ENCODE measurements at places on chromosomes 1 and 21.

DNA sequence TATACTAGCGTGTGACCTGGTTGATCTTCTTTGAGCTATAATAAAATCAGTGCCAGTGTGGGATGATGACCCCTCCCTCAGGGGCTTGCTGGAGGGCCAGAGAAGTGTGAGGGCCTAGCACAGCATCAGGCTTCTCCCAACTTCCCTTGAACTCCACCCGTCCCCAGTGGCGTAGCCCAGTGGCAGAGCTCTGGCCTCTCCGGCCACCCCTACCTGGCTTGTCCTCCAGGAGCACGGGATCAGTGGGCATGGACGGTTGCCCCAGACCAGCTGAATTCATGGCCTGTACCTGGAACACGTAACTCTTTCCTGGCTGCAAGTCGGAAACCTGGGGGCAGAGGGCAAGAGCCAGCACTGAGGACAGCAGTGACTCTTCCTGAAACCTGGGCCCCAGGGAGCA, 36.0 kb downstream of the MYOM3 start:
- no peak for DNase-seq

- no peak for DNase-seq
Measured at GRCh38 chr1:75612976-75613375, 2.1 kb upstream of the SLC44A5 start.

DNA sequence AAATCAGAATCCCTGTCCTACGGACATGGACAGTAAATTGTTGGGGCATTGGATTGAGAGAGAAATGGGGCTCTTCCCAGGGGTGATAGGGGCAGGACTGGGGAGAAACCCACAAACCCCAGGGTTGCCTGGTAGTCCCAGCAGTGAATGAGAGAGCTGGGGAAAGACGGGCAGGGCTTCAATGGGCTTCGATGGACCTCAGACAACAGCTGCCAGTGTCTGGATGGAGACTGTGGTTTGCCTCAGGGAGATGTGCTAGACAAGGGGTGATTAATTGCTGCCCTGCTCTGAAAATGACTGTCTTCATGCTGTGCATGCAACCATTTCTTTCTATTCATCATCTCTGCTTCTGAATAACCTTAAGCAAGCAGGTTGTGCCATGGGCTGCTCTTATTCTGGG, 7.4 kb downstream of the GPR25 start:
- no peak for DNase-seq

DNA sequence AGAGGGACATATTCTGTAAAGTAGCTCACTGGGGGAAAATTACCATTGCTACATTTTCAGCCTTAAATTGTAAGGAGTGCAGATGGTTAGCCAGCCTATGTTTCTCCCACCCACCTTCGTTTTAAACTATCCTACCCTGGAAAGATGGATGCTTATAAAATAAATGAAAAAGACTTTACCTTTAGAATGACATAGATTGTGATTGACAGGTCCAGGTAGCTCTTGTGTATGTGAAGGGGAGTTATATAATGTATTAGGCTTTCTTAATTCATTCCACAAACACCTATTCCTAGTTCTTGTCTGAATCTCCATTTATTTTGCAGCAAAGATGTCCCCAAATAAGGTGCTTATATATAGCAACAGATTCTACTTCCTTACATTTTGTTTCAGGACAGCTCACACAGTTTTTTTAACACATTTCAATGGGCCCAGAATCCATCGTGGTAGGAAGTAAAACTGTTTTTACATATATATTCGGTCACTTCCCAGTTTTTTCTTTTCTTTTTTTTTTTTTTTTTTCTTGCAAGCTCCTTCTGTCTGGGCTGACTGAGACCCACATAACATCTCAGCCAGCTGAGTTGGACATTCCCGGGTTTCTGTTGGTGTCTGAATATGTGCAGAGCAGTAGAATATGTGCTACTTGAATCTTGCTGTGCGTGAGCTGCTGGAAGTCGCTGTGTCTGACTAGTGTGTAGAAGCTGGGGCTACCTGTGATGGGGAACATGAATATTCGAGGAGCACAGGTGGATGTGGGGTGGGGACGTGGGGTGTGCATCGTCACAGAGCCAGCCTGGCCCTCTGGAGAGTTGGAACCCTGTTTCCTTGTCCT, 27.8 kb downstream of the UCK2 start:
- DNase-seq = no peak

- DNase-seq = no peak
Measured at GRCh38 chr1:19028110-19028509, 71.6 kb upstream of the IFFO2 start.

DNA sequence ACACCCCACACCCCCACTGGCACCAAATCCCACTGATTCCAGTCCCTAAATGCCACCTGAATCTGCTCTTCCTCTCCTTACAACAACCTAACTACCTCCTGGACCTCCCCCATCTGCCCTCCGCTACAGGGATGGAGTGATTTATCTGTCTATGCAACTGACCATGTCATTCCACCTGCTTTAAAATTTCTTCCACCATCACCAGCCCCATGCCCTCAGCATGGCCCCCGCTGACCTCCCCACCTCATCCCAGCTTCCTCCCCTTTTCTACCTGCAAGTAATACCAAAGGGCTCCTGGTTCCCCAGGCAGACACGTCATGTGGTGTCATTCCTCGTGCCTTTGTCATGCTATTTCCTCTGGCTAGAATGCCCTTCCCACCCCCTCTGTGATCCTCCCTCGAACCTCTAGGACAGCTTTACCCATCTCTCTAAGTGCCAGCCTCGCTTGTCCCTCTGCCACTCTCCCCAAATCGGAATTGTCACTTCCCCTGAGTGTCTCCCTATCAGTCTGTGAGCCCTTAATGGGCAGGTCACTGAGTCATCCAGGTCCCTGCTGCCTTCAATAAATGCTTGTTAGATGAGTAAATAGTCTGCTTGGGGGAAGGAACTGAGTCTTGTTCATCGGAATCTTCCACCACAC, 3.7 kb downstream of the GJB4 start:
- DNase-seq = peak; percentile 82

DNA sequence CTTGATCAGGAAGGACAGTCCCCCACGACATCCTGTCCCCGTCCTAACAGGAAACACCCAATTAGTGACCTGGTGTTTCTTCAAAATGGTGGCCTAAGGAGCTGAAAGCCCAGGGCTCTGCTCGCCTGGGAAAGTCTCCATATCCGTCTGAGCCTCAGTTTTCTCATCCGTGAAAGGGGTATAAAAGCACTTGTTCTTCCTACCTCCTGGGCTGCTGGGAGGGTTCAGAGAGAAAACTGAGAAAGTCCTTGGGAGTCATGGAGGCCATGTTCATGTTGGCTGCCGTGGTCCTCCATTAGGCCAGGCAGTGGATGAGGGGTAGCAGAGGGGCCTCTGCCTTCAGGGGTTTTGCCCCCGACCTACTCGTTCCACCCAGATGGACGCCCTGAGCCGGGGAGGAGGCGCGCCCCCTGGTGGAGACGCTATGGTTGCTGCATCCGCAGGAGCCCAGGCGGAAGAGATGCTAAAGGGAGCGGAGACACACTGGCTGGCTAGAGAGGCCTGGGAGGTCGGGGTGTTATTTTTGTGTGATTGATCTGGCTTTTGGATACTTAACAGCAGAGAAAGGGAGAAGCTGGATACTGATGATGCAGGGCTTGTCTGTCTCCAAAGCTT, 113.5 kb downstream of the PRDM2 start:
- DNase-seq = no peak

DNA sequence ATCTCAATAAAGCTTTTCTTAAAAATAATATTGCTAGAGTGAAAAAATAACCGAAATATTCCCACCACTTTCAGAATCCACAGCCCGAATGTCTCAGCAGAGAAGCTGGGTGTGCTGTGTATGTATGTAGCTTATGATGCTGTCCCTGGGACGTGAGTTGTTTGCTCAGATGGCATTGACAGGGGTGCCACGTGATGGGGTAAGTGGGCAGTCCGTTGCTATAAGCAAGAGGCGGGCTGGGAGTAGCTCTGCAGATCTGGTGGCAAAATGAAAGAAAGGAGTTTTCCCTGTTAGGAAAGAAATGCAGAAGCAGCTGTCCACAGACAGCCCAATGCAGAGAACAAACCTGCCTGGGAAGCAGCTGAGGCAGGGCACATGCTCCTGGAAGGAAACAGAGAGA, 3.8 kb upstream of the FAM20B start:
- DNase-seq = no peak

DNA sequence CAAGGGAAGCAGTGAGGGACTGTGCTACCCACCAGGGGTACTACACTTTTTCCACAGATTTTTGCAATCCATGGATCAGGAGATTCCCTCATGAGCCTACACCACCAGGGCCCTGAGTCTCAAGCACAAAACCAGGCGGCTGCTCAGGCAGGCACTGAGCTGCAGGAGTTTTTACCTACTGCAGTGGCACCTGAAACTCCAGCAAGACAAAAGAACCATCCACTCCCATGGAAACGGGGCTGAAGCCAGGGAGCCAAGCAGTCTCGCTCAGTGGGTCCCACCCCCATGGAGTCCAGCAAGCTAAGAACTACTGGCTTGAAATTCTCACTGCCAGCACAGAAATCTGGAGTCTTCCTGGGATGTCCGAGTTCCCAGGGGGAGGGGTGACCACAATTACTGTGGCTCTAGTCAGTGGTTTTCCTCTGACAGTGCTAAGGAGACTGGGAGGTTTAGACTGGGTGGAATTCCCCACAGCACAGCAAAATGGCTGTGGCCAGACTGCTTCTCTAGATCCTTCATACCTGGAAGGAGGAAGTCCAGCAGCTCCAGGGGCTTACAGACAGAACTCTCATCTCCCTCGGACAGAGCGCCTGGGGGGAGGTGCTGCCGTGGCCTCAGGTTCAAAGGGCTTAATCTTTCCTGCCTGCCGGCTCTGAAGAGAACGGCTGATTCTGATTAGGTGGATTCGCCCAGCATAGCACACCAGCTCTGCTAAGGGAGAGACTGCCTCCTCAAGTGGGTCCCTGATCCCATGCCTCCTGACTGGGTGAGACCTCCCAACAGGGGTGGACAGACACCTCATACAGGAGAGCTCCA, 437.8 kb downstream of the LTN1 start:
- no peak for DNase-seq
